ENCODE measurements at places on chromosomes 3 and 15.

DNA sequence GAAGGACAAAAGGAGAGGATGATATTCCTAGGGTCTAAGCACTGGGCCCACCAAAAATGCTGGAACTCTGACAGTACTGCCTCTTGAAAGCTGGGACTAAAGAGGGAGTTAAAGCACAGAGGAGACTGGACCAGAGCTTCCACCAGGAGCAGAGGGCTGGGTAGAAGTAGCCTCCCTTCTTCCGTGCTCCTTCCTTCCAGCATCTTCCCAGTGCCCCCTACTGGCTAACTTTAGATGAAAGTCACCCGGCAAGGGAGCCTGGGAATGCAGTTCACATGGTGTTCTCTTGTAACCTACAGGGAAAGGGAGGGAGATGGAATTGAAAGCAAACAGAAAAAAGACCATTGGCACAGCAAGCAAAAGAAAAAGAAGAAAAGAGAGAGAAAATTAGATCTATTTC is 106.1 kb upstream of the COL8A1 start:
- DNase-seq = no peak

- no peak for DNase-seq
These were observed 2.6 kb upstream of the PLOD2 start for GRCh38 chr3:146163584-146163983.

- DNase-seq = no peak
These were observed 31.8 kb downstream of the P3H2 start for GRCh38 chr3:190088890-190089289.

DNA sequence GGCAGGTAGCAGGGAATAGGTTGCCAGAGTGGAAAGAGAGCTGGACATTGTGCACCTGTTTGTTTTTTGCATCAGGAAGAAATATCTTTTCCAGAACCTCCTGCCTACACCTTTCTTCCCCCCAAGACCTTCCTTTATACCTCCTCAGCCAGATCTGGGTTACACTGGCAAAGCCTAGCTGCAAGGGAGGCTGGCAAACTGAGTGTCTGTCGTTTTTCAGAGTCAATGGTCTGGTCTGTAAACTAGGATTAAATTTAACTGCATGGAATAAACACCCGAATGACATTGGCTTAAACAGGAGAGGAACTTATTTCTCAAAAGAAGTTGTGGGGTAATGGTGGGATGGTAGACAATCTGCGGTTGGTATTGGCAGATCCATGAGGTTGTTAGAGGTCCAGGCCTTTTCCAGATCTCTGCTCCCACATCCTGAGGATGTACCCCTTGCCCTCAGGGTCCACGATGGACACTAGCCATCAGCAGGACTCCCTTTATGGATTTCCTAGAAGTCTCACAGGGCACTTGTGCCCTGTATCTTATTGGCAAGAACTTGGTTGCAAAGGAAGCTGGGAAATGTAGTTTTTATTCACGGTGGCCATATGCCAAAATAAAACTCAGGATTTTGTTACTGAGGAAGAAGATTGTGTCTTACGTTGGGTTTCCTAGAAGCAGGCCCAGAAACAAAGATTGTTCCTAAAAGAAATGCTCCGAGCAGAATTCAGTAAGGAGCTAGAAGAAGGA is 3.2 kb upstream of the RARRES1 start:
- no peak for DNase-seq

- no peak for DNase-seq
These were observed 2.5 kb downstream of the TM4SF1 start for GRCh38 chr3:149374793-149375500.

GRCh38 chr3:18870074-18870640 is 278.2 kb upstream of the KCNH8 start:
- DNase-seq = no peak
